ENCODE measurements at places on chromosomes 16 and 17.

GRCh38 chr17:9520649-9521048 lies 55.0 kb downstream of the STX8 start:
- no peak for DNase-seq

- no peak for DNase-seq
Measured at GRCh38 chr16:1311738-1312466, 2.5 kb downstream of the UBE2I start.

DNA sequence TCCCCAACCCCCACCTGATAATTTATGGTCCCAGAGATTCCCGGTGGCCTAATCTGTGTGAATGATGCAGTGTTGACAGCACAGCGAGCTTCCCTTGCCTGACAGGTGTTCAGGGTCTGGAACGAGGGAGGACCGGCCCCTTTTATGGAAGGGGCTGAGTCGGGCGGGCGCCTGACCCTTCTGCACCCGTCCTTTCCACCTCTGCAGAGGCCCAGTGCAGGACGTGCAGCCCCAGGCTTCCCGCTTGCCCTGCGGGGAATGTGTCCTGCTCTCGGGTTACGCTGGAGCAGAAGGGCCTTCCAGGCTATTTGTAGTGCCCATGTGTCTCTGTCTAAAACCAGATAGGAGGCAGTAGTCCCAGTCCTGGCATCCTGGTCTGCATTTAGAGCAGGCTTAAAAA lies 16.2 kb downstream of the SMTNL2 start:
- DNase-seq: no peak

- DNase-seq: no peak
Measured at GRCh38 chr16:83271970-83272575, 535.7 kb upstream of the HSBP1 start.

DNA sequence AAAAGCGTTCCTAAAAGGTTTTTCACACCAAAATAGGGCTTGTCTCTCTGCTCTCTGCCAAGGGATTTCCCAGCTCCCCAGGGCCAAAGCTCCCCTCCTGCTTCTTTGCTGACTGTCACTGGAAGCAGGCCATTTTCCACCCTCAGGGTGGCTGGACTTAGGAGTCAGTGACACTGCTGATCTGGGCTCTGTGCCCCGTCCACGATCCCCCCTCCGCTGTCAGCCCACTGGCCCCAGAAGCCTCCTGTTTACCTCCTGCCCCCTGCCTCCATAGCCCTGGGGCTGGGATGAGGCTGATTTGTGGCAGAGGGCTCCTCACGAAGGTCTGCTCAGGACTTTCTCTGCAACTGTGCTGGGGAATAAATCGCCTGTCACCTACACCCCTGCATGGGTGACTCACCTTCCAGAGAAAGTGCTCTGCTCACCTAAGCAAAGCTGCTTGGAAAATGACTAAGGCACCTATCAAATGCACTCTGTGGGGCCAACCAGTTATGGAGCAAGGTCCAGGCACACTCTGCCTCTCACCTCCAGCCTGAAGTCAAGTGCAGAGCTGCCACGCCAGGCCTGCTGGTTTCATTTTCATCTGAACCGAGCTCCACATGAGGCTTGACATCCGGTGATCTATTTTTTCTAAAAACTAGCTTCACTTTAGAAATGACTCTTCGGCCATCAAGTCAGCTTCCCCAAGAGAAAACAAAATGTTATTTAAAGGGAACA lies 4.9 kb downstream of the MAP3K14 start:
- peak; percentile 59 for DNase-seq

DNA sequence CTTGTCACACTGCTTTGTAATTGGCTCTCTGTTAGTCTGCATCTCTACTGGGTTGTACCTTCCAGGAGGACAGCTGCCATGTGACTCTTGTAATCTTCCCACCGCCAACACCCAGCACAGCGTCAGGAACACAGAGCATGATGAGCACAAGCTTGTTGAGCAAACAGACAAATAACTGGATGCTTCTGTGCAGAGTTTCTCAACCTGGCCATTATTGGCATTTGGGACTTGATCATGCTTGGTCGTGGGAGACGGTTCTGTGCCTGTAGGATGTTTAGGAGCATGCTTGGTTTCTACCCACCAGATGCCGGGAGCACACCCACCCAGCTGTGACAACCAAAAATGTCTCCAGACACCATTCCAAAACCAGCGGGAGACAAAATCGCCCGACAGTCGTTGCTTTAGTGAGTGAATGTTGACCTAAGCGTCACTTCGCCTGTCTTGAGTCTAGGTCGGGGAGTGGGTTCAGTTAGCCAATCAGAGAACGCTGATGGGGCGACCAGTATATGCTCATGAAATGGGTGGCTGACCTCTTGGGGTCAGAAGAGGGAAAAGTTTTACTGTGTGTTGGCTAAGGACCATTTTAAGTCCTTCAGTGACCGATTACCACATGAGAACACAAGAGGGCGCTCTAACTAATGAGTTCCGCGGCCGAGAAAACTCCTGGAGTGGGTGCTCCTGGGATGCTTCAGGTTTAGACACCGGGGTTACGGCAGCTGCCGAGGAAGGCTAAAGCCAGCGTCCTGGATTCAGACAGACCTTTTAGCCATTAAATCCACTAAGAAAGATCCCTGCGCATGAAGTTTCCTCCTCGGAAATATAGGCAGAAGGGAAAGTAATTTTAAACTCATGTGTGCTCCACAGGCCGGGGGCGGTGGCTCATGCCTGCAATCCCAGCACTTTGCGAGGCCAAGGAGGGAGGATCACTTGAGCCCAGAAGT lies 57.8 kb upstream of the TEX2 start:
- DNase-seq: peak; percentile 83

DNA sequence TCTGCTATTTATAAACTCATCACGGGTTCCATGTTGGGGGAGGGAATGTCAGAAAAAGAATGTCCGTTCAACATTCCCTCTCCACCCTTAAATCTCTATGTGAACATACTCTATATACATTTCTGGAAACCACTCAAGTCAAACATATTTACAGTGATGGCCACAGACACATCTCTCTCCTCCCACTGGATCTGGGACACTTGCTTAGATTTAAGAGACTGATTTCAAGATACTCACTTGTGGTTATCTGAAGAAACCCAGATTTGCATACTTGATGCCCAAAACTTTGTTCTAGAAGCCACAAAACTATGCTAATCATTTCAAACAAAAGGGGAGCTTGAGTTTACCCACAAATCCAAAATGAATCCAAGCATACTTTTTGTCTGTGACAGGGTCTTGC lies 182.9 kb upstream of the SOX9 start:
- DNase-seq: no peak

DNA sequence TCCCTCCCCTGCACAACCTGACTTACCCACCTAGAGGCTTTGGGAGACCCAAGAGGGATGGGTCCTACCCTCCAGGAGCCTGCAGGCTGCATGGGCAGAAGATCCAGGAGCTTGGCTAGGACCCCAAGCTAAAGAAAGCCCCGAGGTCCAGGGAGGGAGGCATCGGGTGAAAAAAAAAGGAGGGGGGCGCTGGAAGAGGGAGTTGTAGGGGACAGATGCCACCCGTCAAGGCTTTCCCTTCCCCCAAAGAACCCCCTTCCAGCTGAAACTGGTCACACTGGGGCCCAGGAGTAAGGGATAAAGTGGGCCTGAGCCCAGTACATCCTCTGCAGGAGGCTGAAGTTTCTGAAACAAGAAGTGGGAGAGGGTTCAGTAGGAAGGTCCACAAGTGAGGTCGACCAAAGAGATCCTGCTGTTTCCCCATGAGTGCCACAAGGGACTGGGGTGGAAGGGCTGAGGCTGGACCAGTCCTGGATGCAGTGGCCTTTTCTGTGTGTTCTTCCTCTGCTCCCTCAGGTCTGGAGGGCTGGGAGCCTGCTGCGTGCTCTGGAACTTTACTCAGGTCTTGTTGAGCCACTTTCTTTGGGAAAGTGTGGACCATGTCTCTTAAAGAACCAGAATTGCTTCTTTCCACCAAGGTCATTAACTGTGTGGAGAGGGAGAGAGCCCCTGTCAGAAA lies 14.2 kb upstream of the CBFB start:
- no peak for DNase-seq

GRCh38 chr16:2196162-2196980 lies at the start of gene CASKIN1:
Gene CASKIN1, minus strand, starts transcription at chr16:2196605. Its CDS starts 173 bp downstream, at chr16:2196432.
- DNase-seq: no peak

DNA sequence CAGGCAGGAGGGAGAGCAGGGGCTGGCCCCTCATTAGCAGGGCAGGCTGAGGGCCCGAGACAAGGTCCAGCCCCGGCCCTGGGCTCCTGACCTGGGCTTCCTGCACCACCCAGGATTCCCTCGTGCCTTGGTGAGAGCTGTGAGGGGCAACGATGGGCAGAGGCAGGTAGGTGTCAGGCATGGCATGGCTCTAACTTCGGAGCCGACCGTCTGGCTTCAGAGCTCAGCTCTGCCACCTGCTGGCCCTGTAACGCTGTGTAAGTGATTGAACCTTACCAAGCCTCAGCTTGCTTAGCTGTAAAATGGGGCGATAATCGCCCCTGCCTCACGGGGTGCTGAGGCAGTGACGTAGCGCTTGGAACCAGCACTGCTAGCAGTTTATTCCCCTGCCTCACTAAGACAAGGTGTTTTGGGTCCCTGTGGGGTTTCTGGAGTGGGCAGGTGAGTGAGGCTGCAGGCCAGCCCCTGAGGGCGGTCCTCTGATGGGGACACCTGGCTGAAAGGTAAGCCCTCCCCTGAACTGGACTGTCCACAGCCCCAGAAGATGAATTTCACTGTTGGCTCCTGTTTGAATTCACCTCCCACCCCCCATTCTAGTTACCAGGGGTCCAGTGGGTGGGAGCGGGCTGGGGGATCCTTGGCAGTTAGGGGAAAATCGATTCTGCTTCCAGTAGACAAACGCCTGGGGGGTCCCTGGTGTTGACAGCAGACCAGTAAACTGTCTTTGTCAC lies 184.8 kb upstream of the GSE1 start:
- peak; percentile 81 for DNase-seq

DNA sequence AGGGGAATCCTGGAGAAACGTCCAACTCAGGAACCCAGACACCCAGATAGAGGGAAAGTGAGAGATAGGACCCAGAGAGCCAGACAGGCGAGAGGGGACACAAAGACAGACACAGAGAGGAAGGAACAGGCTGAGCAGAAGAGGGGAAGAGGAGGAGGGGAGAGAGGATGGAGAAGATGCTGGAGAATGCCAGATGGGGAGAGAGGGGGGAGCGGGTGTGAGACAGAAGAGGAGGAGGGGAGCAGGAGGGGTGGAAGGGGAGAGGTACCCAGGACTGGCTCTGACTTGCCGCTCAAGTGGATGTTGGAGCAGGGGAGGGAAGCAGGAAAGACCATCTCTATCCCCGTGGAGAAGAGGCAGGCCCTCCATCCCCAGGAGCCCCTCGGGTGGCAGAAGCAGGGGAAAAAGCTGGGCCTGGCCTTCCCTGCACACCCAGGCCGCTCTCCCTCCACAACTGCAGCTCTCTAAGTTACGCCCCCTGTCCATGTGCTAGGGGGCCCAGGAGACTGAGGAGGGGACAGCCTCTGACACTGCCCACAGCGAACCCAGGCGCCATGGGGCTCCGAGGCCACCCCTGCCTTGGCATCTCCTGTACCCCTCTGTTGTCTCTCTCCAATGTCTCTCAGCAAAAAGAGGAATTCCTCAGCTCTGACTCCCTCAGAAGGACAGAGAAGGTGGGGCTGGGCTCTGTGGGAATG lies 4.8 kb downstream of the PPP1R9B start:
- no peak for DNase-seq

DNA sequence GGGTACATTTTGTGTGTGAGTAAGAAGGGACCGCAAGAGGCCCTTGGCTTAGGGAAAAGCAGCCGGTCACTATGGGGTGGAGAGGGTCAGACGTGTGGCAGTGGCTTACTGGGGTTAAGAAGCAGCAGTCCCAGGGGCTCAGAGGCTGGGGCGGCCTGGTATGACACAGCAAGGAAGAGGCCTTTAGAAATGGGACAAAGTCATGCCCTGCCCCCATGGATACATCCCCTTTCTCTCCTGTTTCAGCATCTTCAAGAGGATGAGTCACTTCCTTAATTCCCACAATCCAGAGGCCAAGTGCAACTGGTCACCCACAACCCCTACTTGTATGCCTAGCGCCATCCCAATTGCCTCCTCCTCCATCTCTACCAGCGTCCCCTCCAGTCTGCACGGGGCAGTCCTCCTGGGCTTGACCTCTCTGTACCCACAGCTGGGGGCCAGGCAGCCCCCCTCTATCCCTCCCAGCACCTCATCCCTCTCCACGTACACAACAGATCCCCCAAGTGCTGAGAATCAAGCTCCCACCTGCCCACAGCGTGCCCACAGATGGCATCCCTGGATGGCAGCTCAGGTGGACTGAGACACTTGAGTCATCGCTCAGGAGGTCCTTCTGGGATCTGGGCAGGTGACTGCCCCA lies 6.9 kb upstream of the EFTUD2 start:
- no peak for DNase-seq

GRCh38 chr17:53837131-53837530 lies 14.4 kb downstream of the KIF2B start:
- no peak for DNase-seq

- DNase-seq: no peak
Measured at GRCh38 chr17:32277284-32277683, 11.7 kb downstream of the RHBDL3 start.

DNA sequence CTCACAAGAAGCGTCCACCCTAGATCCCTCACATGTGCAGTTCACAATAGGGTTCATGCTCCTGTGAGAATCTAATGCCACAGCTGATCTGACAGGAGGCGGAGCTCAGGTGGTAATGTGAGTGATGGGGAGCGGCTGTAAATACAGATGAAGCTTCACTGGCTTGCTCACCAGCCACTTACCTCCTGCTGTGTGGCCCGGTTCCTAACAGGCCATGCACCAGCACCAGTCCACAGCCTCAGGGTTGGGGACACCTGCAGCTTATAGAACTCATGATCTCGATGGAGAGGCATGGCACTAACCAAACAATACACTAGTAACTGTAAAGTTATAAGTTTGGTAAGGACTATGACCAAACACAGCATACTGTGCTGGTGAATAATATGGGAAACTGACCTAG lies 368.0 kb upstream of the CDH5 start:
- DNase-seq: no peak

GRCh38 chr17:6508519-6509030 lies 47.8 kb downstream of the PITPNM3 start:
- no peak for DNase-seq

DNA sequence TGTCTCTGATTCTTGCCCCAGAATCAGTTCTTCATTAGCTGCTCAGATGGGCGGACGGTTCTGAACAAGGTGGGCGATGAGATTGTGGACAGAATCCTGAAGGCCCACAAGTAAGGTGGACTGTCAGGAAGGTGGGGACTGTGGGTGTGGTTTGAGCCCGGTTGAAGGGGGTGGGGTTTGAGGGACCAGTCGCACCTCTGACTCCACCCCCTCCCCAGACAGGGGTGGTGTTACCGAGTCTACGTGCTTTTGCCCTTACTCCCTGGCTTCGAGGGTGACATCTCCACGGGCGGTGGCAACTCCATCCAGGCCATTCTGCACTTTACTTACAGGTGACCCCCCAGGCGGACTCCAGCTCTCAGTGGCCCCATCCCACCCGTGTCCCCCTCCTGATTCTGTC lies 11.3 kb downstream of the PLD2 start:
- DNase-seq: no peak

GRCh38 chr16:23356941-23357340 lies 54.8 kb downstream of the SCNN1B start:
- DNase-seq: no peak

GRCh38 chr16:60553090-60553757 lies 1483.0 kb downstream of the CDH8 start:
- DNase-seq: no peak

Data from HuH-7 (cell line).